ENCODE measurements at places on chromosomes 16 and 17.
A peak's percentile ranks its signal among the peaks of the same experiment; 100 is the strongest.

GRCh38 chr17:19296786-19297778 lies 59.9 kb downstream of the EPN2 start:
- no peak for DNase-seq

DNA sequence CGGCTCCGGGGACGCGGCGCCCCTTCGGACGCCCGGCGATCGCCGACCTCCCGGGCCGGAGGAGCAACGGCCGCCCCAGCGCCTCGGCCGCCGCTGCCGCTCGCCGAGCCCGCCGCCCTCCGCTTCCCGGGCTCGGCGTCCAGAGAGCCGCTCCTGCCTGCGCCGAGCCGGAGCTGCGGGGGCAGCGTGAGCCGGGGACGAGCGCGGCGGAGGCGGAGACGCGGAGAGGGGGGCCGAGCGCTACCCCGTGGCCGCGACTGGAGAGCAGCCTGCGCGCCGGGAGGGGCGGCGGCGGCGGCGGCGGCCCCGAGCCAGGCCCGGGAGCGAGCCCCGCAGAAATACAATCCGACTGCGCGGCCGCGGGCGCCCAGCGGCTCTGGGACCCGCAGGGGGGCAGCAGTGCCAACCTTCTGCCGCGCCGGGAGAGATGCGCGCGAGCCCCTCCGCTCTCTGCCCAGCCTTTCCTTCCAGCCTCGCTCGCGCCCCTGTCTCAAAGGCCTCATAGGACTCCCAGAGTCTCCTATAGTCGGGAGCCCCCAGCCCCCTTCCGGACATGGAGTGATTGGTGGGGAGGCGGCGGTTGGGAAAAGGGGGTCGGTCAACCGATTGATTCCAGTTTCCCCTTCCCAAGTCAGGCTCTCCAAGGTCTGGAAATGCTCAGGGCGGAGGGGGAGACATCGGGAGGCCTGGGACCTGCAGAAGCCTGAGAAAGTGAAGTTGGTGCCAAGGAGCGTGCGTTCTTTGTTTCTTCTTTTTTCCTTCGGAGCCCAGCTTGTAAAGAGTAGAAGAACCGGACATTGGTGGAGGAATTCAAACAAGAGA lies 1.0 kb upstream of the SDK2 start:
- DNase-seq, result peak; percentile 55

DNA sequence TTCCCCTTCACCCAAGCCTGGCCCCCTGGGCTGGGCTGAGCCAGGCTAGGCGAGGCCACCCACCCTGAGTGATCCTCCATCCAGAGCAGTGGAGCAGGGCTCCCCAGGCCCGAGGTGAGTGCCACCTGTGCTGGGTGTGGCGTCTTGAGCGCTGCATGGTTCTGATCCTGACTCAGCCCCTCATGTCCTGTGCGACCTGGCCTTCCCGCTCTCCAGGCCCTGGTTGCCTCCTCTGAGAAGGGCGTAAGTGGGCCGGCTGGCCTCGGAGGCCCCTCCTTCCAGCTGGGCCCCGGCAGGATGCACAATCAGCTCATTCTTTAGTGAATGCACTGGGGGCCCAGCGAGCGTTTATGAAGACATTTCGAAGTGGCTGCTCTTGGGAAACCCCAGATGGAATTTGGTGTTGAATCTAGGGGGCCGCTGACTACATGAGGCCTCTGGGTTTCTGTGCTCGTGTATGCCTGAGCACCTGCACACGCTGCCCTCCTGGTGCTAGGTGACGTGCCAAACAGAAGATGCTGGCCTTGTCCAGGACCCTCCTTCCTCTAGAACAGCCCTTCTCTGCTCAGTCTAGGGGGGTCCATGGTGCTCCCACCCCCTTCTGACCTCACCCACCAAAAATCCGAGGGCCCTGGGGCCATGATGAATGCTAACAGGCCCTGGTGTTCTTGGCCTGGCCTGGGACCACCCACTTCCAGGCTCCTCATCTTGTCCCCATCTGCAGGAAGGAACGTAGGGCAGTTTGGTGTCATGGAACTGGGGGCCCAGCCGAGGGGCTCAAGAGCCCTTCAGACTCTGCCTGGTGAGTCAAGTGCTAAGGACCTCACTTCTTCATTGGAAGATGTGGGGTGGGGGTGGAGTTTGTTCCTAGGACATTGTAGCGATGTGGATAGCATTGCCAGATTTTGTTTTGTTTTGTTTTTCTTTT lies 3.6 kb upstream of the TMEM92 start:
- DNase-seq, result no peak

GRCh38 chr16:2253293-2253692 lies 1.9 kb upstream of the ECI1 start:
- DNase-seq, result no peak

DNA sequence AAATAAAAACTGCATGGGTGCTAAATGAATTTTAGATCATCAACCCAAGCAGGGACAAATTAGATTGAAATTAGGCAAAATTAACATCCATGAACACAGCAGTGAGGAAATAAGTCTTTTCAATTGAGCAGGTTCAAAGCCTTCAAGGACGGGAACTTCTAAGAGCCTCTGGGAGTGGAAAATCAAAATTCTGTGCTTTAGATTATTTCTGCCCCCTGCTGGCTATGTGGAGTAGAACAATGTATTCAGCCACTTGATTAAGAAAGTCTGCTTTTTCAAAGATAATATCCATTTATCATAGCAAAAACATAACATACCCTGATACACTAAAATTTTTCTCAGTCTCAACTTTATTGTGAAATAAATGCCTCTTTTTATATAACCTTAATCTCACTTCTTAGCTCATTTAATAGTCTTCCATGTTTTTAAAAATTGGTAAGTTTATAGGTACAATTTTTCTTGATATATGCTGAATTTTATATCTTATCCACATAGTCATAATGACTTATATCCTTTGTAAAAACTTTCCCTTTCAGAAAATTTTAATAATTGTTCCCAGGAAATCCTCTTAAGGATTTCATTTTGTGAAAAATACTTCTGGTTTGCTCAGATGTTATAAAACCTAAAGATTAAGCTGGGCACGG lies 28.1 kb upstream of the NOL11 start:
- peak; percentile 46 for DNase-seq

DNA sequence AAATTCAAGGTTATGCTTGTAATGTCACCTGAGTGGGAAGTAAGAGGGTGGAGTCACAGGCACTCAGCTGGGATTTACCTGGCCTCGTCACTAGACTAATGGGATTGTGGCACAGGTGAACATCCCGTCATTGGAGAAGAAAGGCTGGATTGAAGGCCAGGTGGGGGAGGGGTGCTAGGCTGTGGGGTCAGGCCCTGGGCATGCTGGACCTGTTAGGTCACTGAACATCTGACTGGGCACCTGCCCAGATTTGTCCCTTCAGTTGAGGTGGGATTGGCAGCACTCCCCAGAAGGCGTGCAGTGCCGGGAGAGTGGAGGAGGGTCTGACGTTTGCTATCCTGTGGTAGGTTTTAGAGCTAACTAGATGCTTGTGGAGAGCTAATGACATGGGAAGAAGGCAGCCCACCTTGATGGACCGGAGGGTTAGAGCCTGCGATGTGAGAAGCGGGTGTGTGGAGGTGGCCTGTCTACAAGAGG lies 161.5 kb upstream of the ZNF267 start:
- DNase-seq, result no peak

DNA sequence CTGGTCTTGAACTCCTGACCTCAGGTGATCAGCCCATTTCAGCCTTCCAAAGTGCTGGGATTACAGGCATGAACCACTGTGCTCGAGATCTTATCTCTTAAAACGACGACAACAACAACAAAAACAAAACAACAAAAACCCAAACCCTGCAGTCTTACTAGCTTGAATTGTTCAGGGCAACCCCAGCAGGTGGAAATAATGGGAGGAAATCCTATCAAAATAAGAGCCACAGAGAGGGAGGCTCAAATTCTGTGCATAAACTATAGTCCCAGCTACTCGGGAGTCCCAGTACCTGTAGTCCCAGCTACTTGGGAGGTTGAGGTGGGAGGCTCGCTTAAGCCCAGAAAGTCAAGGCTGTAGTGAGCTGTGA lies 16.5 kb upstream of the ATP6V0A1 start:
- no peak for DNase-seq

Data from stimulated activated naive CD8-positive, alpha-beta T cell treated with anti-CD3 and anti-CD28 coated beads, Interleukin-15, Interleukin-2, amounts not matched to agents 100 U/mL and 50 U/mL, for 24 hours (primary cell).